Osteocyte (in vitro differentiated cells): ENCODE measurements at places on chromosomes 3 and 15. TPM values are rescaled to one million over a fixed set of nuclear protein-coding genes. Genes with fewer than 3 reads are reported as not detected.

FOXB1 gene
- total RNA-seq, result not detected in 2 replicates

FSD2 gene
- not detected in 2 replicates for total RNA-seq

UCN2 gene
- total RNA-seq, result 0.81 and 0.89 TPM in 2 replicates

PAK6 gene
- not detected in 2 replicates for total RNA-seq

MYRIP gene
- 0.24 and 0.62 TPM in 2 replicates for total RNA-seq

GRCh38 chr3:182041668-182042291, 330.1 kb downstream of the SOX2 start:
- no peak for DNase-seq

DNA sequence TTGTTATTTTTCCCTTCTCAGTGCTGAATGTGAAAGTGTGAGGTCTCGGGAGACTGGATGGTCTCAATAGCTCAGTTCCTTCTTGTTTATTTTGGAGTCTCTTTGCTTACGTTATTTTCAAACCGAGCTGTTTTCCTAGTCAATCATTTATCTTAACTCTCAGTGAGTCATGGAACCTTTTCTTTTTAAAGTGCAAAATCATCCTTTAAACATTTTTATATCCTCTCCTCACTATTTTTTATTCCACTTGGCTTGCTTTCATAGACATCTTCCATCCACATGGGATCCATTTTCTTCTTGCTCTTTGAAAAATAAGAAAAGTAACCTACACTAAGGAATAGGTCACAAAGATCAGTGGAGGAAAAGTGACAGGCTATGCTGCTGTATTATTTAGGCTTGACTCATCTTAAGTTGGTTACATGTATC, 497.8 kb downstream of the NAALADL2 start:
- DNase-seq, result no peak

- DNase-seq, result no peak
Observed at GRCh38 chr3:35932995-35933394, 293.7 kb downstream of the ARPP21 start.

DNA sequence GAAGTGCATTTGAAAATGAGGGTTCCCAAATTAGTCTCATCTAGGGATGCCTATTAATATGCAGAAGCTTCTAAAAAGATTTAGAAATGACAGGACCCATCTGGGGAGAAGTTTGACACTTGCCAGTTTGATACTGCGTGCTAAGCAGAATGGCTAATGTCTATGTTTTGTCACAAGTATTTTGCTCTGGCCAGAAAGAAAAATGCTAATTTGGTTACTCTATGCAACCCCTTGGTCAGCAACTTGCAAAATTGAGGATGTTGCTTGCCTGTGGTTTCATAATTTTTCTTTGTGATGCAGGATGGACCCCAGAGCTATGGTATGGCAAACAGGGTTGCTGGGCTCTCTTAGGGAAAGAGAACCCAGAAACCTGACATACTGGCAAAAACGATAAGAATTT, 148.2 kb downstream of the FMN1 start:
- no peak for DNase-seq

DNA sequence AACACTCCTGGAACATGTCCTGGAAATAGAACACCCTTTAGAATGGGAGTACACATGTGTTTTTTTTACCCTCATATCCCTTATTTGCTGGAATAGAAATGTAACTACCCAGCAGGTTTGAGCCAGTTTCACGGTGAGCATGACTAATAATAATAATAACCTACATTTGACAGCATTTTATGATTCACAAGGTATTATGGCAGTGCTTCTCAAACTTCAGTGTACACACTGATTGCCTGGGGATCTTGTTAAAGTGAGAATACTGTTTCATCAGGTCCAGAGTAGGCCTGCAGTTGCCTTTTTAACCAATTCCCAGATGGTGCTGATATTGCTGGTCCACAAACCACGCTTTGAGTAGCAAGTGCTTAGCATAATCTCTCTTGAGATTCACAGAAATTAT, 63.9 kb downstream of the NFKBIZ start:
- DNase-seq, result no peak

DNA sequence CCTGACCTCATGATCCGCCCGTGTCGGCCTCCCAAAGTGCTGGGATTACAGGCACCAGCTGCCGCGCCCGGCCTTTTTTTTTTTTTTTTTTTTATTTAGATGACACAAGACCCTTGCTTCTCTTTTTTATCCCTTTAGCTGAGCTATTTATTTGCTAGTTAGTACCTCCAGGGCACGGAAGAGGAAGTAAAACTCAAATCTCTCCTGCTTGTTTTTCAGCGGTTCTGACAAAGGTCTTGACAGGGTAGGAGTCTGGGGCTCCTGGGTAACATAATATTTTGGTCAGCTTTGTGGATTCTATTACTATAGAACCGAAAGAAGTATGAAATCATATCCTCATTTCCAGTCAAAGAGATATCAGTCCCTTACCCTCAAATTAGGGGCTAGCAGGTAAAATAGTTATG, 44.0 kb upstream of the ETV5 start:
- DNase-seq, result no peak

GRCh38 chr3:32406486-32407408, 15.1 kb downstream of the CMTM7 start:
- DNase-seq, result no peak

DNA sequence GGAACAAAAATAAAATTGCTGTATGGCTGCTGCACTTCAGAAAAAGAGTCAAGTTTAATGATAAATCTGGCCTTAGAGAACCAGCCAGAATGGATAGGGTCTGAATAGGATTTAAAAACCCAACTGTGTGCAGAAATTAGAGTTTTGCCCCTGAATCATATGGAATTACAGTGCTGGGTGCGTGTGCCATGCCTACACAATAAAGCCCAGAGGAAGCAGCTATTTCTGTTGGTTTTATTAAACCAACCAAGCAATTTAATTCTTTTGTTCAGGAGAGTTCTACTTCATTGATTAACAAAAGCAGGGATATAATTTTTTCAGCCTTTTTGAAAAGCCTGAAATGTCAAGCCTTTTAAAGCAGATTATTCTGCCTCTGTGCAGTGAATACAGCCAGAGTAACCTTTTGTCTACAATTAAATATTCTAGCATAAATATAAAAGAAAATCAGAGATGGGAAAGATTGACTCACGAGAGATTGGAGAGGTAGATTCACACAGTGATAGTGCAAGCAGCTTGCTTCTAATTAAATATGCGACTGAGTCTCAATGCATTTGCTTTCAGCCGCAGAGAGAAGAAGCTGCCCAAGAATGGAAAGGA, 66.7 kb upstream of the DNAJC19 start:
- no peak for DNase-seq

GRCh38 chr15:90818251-90819210, 49.9 kb upstream of the FURIN start:
- DNase-seq, result no peak
